ENCODE measurements at places on chromosomes 16 and 17. TPM values are rescaled to one million over a fixed set of nuclear protein-coding genes. Genes with fewer than 3 reads are reported as not detected.

PMFBP1 gene
- 0.39 TPM for total RNA-seq

SLC35G6 gene
- not detected for total RNA-seq

KRT28 gene
- total RNA-seq, result not detected

LPO gene
- total RNA-seq, result not detected

C16orf86 gene
- total RNA-seq, result 1.4 TPM

TVP23C gene
- 10.8 TPM for total RNA-seq

CD300LG gene
- total RNA-seq, result not detected

QPRT gene
- total RNA-seq, result 6.3 TPM

SEPTIN12 gene
- not detected for total RNA-seq

MYH8 gene
- total RNA-seq, result not detected

NPIPB13 gene
- 20.0 TPM for total RNA-seq

ADAM11 gene
- 0.52 TPM for total RNA-seq

CWC25 gene
- total RNA-seq, result 28.6 TPM

KRT40 gene
- total RNA-seq, result not detected

TNP2 gene
- total RNA-seq, result not detected

NPB gene
- 0.31 TPM for total RNA-seq

RPS15A gene
- total RNA-seq, result 1,849 TPM

ZNF48 gene
- 20.2 TPM for total RNA-seq

CDH5 gene
- not detected for total RNA-seq

TXNDC11 gene
- total RNA-seq, result 55.9 TPM

CPHXL2 gene
- not detected for total RNA-seq

GLTPD2 gene
- total RNA-seq, result not detected

PSMD7 gene
- total RNA-seq, result 175 TPM

PYY gene
- 0.36 TPM for total RNA-seq

TMEM235 gene
- total RNA-seq, result not detected

PPP1R1B gene
- total RNA-seq, result not detected

SLC16A11 gene
- total RNA-seq, result 0.34 TPM

KRTAP4-11 gene
- total RNA-seq, result not detected
